CD4-positive, alpha-beta T cell treated with Interleukin-10 for 1 hour (primary cell): ENCODE measurements at places on chromosomes 3 and 15.

- no peak for DNase-seq
These were observed 217.9 kb upstream of the DCBLD2 start for GRCh38 chr3:99119385-99119784.

GRCh38 chr3:148937467-148938255, 53.7 kb upstream of the GYG1 start:
- DNase-seq = no peak

DNA sequence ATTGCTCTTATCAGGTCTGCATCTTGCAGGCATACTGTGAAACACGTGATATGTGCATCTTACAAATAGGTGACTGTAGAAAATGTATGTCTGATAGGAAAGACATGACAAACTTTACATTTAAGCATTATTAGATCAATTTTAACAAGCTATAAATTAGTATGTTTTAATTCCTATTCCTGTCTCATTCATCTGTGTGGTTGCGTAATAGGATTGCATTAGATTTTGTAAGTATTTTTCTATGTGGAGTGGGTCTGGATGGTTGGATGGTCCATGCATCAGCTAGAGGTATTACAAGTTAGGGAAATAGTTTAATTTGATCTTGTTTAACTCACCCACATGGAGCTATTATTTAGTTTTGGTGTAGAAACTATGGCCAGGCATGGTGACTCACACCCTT, 18.8 kb downstream of the ASTE1 start:
- no peak for DNase-seq

- DNase-seq = no peak
These were observed 21.9 kb downstream of the PLXNA1 start for GRCh38 chr3:127004641-127005397.

- no peak for DNase-seq
These were observed 4.7 kb downstream of the KBTBD13 start for GRCh38 chr15:65081270-65081669.

GRCh38 chr15:48541341-48542278, 103.9 kb downstream of the FBN1 start:
- no peak for DNase-seq

DNA sequence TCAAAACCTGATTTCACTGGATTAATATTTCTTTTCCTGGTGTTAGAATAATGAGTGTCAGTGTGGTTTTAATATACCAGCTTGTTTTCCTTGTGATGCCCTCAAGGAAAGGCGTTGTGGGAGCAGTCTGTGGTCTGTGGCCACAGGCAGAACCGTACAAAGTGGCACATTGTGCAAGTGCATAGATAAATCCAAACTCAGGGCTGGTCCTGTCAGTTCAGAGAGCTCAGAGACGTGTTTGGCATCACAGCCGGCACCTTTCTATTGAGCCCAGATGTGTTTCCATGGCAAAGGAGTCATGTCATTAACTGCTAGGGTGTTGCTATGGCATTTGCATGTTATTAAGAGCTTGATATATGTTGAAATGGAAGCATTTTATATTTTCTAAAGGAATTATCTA, 289.9 kb upstream of the RASGRP1 start:
- DNase-seq = no peak

DNA sequence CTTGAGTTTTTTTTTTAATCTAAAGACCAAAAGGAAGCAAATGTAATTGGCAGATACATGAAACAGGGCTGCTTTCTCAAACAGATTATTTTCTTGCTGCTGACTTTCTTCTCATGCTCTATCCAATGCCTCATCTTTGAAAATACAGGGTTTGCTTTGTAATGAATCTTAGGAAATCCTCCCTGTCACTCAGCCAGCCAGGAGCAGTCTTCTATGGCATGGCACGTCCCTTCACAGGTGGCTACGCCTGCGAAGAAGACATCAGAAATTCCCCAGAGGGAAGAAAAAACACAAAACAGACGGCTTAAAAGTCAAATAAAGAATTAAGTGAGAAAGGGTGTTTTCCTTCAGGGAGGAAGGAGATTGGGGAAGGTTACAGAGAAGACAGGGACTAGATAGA, 242.5 kb downstream of the IGSF11 start:
- DNase-seq = no peak

DNA sequence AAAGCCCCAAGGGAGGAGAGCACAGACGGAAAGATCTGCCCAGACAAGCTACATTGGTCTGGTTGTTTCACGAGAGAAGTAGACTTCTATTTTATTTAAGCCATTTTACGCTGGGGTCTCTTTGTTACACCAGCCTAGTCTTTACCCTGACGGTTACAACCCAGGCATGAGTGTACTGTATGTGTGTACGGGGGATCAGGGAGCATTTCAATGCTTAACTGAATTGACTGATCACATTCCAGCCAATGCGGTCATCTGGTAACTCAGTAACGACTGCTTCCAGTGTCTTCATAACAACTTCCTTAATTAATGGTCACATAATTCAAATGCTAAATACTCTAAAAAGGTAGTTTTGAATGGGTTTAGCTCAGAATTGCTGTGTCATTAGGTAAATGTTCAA, 288.6 kb downstream of the FOXP1 start:
- DNase-seq = no peak

- DNase-seq = no peak
These were observed 37.0 kb downstream of the FEM1B start for GRCh38 chr15:68314563-68314962.

DNA sequence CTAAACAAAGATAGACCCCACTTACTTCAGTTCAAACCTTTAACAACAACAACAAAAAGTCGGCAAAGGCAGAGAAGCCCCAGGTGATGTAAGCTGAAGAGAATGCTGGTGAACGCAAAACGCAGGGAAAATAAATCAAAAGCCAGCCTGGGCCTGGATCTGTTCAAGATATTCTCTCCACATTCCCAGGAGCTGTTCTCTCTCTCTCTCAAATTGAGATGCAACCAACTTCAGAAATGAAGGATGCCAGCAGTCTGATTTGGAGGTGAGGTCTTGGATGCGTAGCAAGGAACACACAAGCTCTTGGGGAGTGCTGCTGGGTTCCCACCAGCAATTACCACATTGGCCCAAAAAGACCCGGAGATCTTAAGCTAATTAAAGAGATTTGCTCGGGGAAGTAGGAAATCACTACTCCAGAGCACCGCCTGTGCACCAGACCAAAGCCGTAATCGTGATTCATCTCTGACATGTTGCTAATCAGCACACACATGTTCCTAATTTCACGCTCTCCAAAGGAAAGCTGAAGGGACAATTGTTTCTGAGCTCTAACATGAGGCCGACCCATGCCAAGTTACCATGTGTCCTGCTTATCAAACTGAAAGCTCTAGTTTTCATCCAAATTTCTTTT, 37.1 kb downstream of the IL17RD start:
- DNase-seq = no peak

DNA sequence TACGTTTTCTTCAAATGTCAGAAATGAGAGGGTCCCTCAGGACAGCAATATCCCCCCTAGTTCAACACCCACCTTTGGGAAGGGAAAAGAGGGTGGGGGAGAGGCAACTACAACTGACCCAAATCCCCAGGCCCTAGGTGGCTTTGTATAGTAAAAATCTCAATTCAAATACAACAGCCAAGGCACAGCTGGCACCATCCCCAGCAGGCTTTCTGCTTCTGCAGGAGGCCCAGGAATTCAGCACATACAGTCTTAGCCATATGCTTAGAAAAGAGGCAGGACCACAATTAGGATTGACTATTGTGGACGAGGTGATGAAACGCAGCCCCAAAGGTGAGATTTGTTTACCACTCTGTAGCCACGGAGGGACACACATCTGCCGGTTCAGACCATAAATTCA, 15.8 kb downstream of the NR2E3 start:
- no peak for DNase-seq

DNA sequence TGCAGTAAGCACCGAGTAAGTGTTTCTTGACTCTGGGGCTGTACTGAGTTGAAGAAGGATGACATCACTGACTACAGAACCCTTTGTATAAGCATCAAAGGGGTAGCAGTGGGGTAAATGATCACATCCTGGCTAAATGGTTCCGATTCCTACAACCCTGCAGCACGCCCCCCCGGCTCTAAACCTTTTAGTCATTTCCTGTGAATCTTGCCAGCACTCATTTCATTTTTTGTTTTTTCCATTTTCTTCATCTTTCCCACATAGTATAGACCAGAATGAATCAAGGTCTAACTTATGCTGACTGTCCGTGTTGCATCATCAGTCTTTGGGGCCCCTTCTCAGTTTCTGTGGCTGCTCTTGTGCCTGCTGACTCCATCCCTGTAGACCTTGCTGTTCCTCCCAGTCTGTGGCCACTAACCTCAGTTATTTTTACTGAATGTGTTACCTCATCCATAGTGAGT, 383.1 kb upstream of the TPRG1 start:
- DNase-seq = peak; percentile 29

- DNase-seq = no peak
These were observed 5.4 kb downstream of the FYCO1 start for GRCh38 chr3:45990181-45990580.

DNA sequence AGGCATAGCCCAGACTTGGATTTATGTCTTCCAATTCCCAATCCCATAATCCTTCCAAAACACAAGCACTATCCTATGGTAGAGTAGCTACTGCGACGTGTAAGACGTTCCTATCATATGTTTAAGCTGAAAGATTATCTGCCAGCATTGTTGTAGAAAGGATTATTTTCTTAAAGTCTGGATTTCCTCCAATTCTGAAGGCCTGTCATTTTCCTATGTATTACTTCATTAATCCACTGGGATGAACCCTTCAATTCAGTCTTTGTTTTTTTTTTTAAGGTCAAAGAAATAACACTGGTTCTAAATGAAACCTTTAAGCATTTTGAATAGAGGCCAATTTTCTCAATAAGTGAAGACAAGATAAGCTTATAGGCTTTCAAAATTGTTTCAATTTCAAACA, 289.0 kb downstream of the SLC9A9 start:
- DNase-seq = no peak

DNA sequence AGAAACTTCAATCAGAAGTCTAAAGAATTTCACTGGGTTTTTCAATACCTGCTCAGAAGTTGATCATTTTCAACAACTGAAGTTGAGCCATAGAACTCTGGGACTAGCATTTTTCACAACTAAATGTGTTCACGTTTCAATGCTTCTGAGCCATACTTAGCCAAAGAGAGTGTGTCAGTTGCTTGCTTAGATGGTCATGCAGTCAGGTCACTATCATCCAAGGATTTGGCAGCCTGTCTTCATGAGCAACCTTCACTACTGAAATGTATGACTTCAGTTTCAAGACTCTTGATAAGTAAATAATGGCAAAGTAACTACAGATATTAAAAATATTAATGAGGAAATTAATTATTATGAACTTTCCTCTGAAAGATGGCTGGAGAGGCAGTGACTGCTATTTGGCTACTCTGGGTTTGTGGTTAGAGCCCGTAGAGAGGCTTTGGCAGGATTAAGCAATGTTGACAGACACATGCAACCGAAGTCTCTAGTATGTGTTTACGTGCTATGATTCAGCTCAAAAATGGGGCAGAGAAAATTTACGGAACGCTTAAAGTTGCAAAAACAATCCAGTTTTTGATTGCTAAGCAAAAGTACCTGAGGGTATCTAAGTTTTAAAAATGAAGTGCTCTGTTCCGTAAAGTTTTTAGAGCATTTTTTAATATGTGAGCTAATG, 133.8 kb downstream of the GMNC start:
- no peak for DNase-seq

DNA sequence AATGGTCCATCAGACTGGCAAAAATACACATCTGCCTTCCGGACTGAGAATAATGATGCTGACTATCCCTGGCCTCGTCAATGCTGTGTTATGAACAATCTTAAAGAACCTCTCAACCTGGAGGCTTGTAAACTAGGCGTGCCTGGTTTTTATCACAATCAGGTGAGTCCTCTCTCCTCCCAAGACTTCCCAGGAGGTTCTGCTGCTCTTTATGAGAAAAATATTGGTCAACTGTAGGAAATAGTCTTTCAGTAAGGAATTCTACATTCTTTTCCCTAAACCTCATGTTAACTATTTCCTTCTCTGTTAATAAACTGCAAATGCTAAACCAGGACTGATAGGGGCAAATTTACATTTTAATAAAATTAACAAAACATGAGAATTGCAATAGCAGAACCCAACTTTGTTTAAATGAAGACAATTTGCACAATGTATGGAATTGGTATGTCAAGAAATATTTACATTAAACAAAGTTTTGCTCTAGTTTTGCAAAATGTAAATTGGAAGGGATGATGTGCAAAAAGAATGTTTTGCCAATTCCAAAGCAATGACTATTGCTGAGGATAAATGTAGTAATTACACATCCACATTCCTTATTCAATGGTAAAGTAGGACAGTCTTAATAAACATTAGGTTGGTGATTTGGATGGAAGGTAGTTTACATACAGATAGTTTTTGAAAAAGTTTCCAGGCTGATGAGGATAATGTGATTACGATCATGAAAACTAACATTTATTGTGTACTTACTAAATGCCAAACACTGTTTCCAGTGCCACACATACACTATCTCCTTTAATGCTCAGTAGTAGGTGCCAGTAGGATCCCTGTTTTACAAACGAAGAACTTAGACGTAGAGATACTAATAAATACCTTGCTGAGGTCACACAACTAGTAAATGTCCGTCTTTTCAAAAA, 21.1 kb downstream of the UPK1B start:
- DNase-seq = no peak

DNA sequence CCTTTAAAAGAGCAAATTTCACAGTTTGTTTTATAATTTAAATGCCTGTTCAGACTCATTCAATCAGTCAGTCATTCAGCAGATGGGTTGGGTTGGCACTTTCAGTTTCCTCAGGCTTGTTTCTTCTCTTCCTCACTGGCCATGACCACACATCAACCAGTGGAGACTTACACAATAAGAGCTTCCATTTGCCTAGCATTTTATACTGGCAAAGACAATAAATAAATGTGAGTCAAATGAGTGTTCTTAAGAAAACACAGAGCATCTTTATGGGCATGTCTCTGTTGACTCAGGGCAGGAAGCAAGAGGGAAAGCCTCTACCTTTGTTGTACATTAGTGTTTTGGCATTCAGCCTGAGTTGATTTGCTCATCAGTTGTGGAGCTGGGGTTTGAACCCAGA, 122.6 kb downstream of the EPHB1 start:
- DNase-seq = no peak

DNA sequence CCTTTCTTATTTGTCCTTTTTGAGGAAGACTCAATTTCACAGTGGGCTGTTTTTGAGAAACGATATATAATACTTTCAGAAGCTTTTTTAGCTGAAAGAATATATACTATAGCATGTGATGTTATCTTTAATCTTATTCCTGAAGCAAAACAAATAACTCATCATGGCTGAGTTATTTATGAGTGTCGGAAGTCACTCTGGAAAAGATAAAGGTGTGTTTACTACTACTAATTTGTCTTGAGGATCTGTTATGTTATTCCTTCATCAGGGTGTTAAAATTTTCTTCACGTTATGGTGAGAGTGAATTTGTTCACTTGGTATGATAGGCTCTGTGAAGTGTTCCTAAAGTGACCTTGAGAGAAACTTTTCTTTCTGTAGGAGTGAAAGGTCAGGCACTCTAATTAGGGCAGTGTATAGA, 4.7 kb downstream of the TCF12 start:
- no peak for DNase-seq

DNA sequence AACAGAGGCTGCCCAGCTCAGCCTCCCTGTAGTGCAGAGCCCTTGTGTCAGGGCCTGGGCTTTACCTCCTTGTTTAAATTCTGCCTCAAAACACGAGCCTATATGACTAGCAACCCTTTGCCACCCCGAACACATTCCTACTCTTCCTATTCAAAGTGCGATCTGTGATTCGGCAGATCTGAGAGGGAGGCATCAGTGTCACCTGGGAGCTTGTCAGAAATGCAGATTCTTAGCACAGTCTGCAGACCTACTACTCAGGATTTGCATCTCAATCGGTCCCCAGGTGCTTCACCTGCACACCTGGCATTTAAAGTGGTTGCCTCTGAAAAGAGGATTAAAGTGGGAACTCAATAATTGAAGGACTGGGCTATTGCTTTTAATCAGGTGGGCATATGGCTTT, 273.2 kb upstream of the TOPAZ1 start:
- DNase-seq = no peak

- DNase-seq = no peak
These were observed 188.4 kb upstream of the WNT5A start for GRCh38 chr3:55675478-55675877.
